ENCODE measurements at places on chromosomes 2 and 18. TPM values are rescaled to one million over a fixed set of nuclear protein-coding genes. Genes with fewer than 3 reads are reported as not detected.

HOXD13 gene
- total RNA-seq = 3.1 TPM

MAP3K19 gene
- not detected for total RNA-seq

G6PC2 gene
- not detected for total RNA-seq

TCF7L1 gene
- 0.17 TPM for total RNA-seq

RFTN2 gene
- 1.5 TPM for total RNA-seq

MRPL30 gene
- 49.6 TPM for total RNA-seq

ACOXL gene
- not detected for total RNA-seq

NRP2 gene
- total RNA-seq = 9.9 TPM

C2orf42 gene
- 8.6 TPM for total RNA-seq

ELMOD3 gene
- 14.6 TPM for total RNA-seq

TLX2 gene
- not detected for total RNA-seq

MFSD2B gene
- total RNA-seq = 0.72 TPM

COL6A3 gene
- total RNA-seq = 202 TPM

FBXO15 gene
- 0.41 TPM for total RNA-seq

ZNF396 gene
- total RNA-seq = 3.1 TPM

CHRND gene
- total RNA-seq = not detected

LOXHD1 gene
- not detected for total RNA-seq

MC4R gene
- total RNA-seq = 0.45 TPM

RND3 gene
- 51.7 TPM for total RNA-seq

GPR155 gene
- 4.6 TPM for total RNA-seq

FSHR gene
- total RNA-seq = not detected

ECEL1 gene
- total RNA-seq = not detected

SERPINB4 gene
- not detected for total RNA-seq

CAVIN2 gene
- 1.9 TPM for total RNA-seq

ARHGEF4 gene
- 1.4 TPM for total RNA-seq

RNF144A gene
- 6.5 TPM for total RNA-seq

TTN gene
- total RNA-seq = not detected

HTR2B gene
- not detected for total RNA-seq

SNX17 gene
- 79.6 TPM for total RNA-seq

MC5R gene
- total RNA-seq = not detected

SCYGR4 gene
- not detected for total RNA-seq

HRH4 gene
- total RNA-seq = not detected

PIEZO2 gene
- 8.9 TPM for total RNA-seq

ASXL3 gene
- total RNA-seq = 0.41 TPM

VSNL1 gene
- 2.1 TPM for total RNA-seq

MOGAT1 gene
- total RNA-seq = not detected

TNFAIP6 gene
- total RNA-seq = 1.5 TPM

DQX1 gene
- not detected for total RNA-seq

GPR55 gene
- 0.87 TPM for total RNA-seq

MRO gene
- total RNA-seq = 1.2 TPM

MPV17 gene
- total RNA-seq = 61.7 TPM

UGT1A7 gene
- not detected for total RNA-seq

SIGLEC15 gene
- 3.5 TPM for total RNA-seq

RNF152 gene
- 4.8 TPM for total RNA-seq

AQP12B gene
- not detected for total RNA-seq

IL18RAP gene
- total RNA-seq = not detected

CERKL gene
- 0.85 TPM for total RNA-seq

DSG2 gene
- total RNA-seq = 26.4 TPM
